LHCN-M2 (cell line): ENCODE measurements at places on chromosomes 6 and 20.

DNA sequence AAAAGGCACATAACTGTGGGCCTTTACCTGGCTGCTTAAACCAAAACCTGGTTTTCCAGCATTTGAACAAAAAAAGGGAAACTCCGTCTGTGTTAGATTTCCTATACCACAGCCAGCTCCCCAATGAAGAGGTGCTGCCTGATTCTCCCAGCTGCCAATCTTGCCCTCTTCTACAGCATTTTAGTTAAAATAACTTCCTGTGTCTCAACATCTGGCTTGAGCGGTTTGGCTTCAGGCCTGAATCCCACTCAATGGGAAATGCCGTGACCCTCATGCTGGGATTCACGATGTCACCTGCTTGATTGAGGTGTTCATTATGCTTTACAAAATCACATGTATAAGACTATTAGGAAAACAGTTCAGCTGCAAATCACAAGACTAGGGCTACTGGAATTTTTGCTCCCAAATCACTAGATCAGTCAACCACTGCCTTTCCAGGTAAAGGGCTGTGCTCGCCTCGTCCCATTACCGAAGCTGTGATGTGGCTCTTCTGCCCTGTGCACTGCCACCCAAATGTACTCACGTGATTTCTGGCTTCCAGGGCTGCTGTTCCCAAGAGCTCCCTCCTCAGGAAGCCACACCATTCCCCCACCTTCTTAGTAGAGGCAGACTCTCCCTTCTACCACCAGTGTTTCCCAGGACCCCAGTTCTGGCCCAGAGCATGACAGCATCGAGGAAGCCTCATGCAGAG, 94.6 kb downstream of the PSMG4 start:
- no peak for DNase-seq

GRCh38 chr6:105136431-105137350, 43.1 kb downstream of the POPDC3 start:
- peak; percentile 73 for DNase-seq

DNA sequence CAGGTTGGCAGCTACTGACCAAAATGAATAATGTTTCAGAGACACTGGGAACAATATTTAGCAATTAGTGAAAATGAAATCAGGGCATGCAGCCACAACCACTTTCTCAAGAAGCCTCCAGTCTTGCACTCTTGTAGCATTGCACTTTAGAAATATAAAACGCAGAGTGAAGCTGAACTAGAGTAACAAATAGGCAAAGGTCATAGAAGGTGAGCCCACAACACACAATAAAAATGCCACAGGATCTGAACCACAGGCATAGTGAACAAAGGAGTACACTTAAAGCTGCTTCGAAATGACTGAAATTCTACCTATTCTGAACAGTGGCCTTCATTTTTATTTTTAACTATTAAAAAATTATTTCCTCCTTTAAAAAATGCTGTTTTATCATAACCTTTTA, 25.0 kb downstream of the DDO start:
- DNase-seq: no peak

DNA sequence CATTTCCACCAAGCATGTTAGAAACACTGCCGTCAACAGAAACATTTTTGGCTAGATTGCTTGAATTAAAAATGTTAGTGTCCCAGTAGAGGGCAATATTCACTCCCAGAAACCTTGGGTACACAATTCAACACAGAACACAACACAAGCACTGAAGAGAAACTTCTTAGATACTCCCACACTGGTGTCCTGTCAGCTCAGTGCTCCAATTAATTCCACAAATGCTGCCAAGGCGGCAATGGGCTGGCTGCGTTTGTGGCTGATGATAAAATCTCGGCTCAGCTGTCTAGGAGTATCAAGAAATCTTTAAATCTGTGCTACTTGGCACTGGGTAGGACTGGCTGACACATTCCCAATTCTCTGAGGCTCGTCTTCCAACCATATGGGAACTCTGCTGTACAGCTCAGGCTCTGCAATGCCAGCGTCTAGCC, 39.3 kb downstream of the BEND3 start:
- DNase-seq: peak; percentile 71

GRCh38 chr20:4613718-4614620, 107.7 kb upstream of the PRND start:
- peak; percentile 63 for DNase-seq

DNA sequence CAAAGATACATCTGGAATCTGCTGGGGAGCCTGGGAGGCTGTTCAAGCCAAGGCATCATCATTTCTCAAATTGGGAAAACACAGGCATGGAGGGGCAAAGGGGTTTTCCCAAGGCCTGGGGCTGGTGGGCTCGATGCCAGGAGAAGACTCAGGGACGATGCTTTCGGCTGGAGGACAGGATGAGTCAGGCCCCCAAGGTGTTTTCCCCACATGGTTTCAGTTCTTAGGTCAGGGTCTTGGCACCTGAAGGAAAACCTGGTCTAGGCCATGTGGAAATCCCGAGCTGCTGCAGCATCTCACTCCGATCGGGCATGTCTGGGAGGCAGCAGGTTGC, 348.1 kb downstream of the CDC5L start:
- DNase-seq: no peak

DNA sequence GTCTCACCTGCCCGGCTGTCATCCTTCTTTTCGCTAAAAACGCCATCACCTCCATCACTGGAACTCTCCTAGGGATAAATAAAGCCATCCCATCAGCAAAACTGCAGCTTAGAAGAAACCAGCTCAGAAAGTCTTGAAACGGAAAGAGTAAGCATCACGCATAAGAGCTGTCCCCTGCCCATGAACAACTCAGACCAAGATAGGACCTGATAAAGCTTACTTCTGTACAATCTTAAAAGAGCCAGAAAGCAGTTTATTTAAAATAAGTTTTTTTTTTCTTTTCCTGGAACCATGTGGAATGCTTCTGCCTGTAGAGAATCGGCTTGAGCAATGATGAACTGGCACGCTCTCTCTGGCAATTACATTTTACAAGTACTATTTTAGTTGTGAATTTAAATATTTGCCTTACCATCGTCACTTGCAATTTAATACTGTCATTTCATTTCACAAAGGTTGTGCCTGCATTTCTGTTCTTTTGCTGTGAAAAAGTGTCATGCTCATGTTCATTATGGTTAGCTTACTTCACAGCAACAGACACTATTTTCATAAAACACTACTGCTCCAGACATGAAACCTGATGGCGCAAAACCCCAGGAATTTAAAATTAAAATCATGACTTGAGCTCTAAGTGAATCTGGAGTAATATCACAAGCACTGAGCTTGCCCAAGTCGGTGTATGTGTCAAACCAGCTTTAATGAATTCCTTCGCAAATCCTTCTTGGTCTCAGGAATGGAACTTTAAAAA, 59.6 kb upstream of the EMILIN3 start:
- DNase-seq: no peak

DNA sequence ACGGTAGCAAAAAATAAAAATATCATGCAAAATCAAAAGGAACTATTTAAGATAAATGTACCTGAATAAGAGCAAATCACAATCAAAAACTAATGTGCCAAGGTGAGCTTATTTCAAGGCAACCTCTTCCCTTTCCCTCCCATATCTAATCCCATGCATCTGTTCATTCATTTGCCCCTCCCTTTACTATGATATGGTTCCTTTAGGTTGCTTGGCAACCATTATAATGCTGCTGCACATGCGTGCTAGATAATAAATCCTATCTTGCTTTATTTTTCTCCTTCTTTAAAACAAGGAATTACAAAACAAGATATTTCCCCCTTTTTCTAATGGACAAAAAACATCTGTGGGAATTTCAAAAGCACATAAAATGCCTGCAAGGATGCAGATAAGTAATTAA, 318.2 kb upstream of the POU3F2 start:
- DNase-seq: no peak

GRCh38 chr20:32205110-32205842, 2.3 kb downstream of the PLAGL2 start:
- DNase-seq: no peak

- no peak for DNase-seq
Measured at GRCh38 chr6:102799051-102799450, 1405.5 kb downstream of the GRIK2 start.

- no peak for DNase-seq
Measured at GRCh38 chr6:20444786-20445271, 43.1 kb downstream of the E2F3 start.

- peak; percentile 18 for DNase-seq
Measured at GRCh38 chr6:91291071-91291470, 704.2 kb upstream of the MAP3K7 start.

- no peak for DNase-seq
Measured at GRCh38 chr6:77814119-77814518, 161.3 kb downstream of the MEI4 start.

DNA sequence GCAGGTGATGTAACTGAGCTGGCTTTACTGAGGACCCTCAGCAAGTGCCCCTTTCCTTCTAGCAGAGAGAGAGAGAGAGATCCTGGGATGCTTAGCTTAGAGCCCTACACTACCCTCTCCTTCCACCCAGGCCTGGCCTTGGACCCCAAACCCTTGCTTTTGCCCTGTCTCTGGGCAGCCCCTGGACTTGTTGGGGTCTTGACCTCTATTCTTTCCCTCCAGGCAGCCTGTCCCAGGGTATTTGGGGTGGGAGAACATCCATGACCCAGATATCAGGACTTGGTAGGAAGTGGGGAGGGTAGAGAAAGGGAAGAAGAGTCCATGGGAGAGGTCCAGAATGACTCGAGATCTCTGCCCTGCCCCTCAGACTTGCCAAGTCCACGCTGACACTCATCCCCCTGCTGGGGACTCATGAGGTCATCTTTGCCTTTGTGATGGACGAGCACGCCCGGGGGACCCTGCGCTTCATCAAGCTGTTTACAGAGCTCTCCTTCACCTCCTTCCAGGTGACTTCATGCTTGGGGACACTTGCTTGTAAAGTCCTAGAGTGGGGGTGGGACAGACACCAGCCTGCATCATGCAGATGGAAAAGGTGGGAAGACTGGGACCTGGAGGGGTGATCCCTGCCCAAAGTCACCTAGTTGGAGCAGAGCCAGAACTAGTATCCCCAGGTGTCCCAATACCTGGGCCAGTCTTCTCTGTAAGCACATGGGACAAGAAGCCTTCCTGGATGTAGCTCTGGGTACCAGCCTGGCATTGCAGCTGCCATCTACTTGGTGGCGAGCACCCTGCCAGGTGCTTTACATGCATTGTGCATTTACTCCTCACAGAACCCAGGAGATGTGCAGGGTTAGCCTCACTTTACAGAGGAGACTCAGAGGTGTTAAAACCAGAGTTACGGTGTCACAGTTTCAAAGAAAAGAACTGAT, 30.9 kb downstream of the GLP1R start:
- no peak for DNase-seq

GRCh38 chr20:10634683-10635411, 39.0 kb downstream of the JAG1 start:
- DNase-seq: no peak

DNA sequence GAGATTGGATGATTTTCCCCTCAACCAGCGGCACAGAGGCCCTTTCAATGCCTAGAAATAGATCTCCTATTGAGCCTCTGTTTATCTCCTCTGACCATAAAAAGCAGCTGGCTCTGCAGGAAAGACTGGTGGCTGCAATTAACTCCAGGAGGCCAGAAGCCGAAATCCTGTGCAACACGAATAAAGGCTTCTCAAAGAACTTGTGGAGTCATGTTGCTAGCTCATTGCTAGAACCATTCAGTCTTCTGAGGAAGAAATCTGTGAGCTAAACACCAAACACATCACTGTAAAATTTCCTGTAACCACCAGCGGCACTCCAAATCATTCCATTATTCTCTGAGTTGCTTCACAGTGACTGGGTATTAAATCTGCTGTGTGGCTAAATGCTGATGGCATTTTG, 49.1 kb upstream of the TPD52L1 start:
- DNase-seq: peak; percentile 65
